ENCODE measurements at places on chromosomes 13 and 19.

- DNase-seq = no peak
Observed at GRCh38 chr13:77703408-77703807, 5.9 kb downstream of the SLAIN1 start.

DNA sequence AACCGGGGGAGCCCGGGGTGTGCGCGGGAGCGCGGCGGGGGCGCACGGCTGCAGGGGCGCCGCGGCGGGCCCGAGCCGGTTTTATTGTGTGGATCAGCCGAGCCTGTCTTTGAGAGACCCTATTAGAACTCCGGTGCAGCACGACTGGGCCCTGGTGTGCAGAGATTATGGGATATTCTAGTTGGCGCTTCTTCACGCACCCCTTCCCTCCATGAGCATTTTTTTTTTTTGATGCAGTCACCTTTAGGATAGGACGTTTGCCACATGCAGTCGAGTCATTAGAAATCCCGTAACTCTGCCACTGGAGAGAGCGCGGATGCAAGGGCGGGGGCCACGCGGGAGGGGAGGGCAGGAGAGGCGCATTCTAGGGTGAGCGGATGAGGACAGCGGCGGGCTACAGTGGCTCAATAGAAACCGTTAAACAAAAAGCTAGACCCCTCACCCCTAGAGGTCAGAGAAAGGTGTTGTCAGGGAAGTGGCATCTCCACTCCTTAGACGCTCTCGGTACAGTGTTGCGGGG lies 3.7 kb downstream of the FGF9 start:
- DNase-seq = no peak

- no peak for DNase-seq
Observed at GRCh38 chr19:1840541-1841115, 7.7 kb downstream of the REXO1 start.

DNA sequence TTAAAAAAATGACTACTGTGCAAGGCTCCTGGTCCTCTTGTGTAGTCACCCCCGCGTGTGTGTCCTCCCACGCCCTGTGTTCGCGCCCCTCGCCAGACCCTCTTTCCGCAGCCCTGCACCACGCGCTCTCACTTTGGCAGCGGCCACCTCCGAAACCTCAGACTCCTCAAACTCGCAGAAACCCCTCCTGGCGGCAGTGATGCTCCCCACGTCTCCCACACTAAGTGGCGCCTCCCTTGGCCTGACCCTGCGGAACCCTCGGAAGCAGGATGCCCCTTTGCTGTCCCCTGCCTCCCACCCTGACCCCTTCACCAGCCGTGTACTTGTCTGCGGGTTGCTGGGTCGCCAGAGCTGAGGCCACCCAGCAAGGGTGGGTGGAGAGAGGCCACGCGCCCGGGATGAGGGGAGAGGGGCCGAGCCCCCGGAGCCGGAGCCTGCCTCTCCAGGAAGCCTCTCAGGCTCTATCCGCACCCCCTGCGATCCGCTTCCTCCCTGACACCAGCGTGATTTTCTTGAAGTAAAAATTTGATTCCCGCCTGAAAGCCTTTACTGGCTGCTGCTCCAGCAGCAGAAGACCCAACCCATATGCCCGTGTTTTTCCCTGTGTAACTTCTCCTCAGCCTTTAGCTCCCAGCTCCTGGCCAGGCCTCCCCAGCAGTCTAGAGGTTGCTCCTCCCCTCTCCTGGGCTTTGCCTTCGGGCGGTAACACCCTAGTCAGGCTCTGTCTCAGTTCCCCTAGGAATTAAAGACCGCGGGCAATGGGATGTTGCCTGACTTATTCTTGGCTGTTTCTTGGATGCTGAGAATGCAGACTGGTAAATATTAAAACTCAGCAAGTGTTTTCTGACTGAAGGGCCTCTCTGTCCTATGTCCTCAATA lies 55.2 kb downstream of the MIPEP start:
- no peak for DNase-seq

GRCh38 chr13:68927387-68928026 lies 1180.1 kb upstream of the ATXN8OS start:
- no peak for DNase-seq

- no peak for DNase-seq
Observed at GRCh38 chr13:21777813-21778212, 106.9 kb downstream of the FGF9 start.

DNA sequence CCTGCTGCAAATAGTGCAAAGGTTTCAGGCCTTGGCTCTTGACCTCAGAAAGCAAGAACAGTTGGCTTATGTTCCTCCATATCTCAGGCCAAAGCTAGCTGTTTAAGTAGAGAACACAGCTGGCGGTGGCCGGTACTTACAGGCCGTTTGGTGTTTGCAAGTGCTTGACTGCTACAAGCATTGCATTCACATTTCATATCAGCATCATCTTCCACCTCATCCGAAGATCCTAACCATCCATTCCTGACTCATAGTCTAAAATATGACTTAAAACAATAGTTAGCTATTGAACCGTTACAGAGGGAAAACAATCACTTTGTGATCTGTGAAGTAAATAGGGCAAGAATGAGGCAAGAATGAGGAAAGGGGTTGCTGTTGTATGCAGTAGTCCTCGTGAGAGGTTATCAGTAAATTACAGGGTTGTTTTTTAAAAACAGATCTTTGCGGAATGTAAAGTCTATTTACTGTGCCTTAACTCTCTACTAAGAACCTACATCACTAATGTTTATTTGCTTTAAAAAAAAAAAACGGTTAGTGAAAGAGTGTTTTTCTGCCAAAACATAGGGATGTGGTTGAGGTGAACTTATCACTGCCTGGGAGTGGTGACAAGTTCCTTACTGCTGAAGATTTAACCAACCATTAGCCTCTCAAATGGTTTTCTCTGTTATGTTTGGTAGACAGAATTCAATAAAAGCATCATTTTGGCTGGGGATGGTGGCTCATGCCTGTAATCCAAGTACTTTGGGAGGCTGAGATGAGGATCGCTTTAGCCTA lies 21.6 kb upstream of the WDR88 start:
- DNase-seq = no peak

- DNase-seq = no peak
Observed at GRCh38 chr19:14402332-14403144, 16.6 kb downstream of the DDX39A start.

GRCh38 chr19:6847828-6848200 lies 39.6 kb upstream of the ADGRE1 start:
- DNase-seq = no peak

DNA sequence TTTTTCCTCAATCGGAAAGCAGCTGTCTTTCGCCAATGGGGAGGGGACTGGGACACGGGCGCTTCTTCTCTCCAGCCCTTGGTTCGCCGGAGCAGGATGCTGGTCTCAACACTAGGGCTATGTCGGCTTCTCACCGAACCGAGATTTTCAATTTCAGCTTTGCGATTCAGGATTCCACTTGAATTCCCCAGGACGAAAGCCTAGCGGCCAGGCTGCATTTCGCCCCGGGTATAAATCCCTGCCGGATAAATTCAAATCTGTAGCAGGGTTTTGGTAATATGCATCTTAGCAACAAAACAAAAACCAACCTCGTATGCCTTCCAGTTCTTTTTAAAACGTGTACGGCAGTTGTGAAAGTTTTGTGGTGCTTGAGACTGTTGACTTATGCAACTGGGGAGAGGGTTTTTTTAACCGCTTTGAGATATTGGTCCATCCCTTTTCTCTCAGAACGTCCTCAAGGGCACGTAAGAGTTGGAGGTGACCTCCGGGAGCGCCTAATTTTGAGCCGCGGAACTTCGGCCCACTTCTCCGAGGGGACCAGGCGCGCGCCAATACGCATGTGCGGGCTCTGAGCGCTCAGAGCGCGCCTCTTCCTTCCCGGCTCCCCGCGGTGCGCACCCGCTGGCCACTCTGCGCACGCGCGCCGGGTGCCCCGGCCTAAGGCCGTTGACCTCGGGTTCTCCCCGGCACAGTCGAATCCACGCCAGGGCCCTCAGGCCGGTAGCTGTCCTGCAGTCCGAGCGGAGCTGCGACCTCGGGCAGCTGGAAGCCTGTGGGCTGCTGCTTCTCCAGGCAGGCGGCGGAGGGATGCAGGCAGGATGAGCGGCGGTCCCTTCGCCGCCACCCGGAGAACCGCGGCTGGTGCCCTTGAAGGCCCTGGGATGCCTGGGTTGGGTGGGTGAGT lies 7.6 kb downstream of the POU4F1 start:
- DNase-seq = no peak

DNA sequence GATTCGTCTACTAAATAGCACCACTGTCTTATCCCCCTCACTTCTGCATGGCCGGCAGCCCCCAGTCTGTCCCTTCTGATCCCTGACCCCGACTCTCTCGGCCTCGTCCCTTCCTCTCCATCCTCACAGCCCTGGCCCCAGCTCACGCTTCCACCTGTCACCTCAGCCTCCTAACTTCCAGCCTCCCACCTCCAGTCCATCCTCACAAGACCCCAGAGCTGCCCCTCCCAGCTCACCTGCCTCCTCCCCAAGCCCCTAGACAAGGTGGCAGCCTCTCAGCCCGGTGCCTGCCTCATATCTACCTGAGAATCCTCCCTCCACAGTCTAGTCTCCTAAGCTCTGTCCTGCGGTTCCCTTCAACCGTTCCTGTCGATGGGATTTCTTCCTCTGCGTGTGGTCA lies 10.0 kb downstream of the KCNC3 start:
- no peak for DNase-seq

DNA sequence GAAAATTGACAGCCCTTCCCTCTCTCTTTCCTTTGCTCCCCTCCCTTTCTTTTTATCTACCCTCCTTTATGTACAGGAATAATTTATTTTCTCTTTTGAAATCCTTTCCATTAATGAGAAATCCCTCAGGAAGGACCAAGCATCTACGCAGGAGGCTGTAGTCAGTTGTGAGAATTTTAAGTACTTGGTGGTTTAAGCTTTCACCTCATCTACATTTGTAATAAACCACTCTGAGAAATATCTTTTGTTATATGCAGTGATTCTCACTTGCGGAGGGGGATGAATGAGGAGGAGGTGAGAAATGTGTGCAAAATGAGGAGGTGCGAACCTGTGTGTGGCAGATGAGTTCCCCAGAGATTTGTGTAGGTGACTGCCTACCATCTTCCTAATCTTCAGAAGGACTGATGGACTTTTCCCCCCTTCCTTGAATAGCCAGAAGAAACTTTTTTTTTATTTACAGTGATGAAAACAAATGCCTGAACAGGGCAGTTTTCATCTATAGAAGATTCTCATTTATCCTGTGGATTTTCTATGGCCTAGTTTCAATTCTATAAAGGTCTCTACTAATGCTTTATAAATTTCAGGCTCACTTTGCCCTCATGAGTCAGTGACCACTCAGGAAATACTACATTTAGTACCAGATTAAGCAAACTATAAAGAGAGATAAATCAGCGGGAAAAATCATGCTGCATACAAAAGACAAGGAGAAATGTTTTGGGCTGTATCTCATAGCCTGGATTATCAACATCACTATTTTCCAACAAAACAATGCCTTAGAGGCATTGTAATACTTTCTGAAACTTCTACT lies 118.3 kb downstream of the LHFPL6 start:
- no peak for DNase-seq

DNA sequence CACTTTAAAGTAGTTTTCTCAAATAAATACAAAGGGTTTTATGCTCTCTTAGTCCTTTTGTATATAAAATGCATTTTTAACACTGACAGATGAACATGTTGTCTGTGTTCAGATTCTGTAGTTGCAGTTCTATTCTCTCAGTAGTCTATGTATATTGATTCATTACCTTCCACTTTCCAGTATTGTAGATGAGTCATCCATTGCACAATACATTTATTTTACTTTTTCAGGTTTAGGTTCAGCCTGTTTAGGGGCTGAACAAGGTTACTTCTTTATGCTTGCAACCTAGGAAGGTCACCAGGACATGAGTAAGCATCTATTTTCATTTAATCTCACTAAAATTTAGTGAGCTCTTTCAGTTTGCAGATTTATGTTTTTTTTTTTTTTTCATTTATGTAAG lies 173.6 kb downstream of the NALCN start:
- no peak for DNase-seq

GRCh38 chr13:28097503-28097902 lies 2.9 kb downstream of the FLT3 start:
- no peak for DNase-seq

- DNase-seq = no peak
Observed at GRCh38 chr19:1411255-1412191, 4.1 kb downstream of the DAZAP1 start.

DNA sequence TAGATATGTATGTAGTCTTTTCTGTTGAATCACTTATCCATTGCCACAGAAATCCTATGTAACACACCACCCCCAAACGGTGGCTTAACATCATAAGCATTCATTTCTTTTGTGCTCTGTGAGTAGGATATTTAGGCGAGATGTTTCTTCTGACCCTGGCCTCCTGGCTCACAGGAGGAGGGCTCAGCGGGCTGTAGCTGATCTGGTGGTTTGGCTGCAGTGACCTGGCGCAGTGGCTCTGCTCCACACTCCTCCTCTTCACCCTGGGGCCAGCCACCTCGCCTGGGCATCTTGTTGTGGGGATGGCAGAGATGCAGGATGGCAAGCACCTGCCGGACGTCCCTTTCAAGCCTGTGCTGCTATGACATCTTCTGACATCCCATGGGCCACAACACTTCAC lies 147.1 kb upstream of the IRS2 start:
- no peak for DNase-seq

GRCh38 chr13:110597041-110597689 lies 18.2 kb upstream of the NAXD start:
- no peak for DNase-seq

DNA sequence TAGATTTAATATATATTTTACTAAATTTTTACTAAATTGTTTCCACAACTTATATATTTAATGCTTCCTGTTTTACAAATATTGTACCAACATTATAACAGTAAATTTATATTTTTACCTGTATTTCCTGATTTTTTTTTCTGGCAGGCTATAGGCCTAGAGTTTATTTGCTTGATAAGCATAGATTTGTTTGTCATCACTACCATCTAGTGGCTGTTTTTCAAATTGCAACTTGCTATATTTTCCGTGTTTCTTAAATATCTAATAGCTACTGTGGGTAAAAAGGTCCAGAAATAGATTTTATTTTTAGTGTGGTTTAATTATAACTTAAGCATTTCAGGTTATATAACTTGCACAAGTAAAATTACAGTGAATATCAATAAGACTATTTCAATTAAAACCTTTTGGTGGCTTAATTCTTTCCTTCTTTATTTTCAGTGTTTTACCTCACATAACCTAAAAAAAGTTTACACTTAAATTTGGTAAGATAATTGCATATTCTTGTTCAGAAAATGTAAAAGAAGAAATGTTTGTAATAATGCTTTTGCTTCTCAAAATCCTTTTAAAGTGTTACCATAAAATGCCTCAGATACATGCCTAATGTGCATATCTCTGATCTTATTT lies 60.6 kb downstream of the NDFIP2 start:
- no peak for DNase-seq

DNA sequence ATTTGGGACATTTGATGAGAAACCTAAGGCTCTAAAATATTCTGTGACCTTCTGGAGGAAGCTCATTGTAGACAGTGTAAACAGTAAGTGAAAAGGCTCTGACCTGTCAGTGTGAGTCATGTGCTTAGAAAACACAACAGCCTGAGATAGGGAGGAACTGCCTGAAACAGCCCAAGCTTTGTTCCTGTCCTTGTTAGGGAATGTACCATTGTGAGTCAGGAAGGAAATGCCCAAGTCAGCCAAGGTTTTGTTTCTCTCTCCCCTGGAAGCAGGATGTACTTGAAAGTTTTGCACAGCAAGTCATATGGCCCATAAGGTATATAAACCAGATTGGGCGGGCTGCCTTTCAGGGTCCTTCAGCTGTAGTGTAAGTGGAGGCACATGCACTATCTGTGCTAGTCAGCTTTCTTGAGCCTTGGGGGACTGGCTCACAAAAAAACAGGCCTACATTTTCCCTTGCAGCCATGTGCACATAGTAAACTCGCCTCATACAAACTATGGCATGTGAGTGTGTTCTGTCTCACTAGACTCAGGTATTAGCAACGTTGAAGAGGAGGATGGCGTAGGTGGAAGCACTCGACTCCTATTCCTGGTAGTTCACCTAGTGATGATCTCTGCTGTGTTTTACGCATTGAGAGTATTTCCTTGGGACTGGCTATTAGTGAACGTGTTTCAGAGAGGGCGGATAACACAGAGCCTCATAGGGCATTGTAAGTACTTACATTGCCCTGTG lies 141.2 kb upstream of the KLHL1 start:
- no peak for DNase-seq
